ENCODE measurements at places on chromosomes 3 and 15.

DNA sequence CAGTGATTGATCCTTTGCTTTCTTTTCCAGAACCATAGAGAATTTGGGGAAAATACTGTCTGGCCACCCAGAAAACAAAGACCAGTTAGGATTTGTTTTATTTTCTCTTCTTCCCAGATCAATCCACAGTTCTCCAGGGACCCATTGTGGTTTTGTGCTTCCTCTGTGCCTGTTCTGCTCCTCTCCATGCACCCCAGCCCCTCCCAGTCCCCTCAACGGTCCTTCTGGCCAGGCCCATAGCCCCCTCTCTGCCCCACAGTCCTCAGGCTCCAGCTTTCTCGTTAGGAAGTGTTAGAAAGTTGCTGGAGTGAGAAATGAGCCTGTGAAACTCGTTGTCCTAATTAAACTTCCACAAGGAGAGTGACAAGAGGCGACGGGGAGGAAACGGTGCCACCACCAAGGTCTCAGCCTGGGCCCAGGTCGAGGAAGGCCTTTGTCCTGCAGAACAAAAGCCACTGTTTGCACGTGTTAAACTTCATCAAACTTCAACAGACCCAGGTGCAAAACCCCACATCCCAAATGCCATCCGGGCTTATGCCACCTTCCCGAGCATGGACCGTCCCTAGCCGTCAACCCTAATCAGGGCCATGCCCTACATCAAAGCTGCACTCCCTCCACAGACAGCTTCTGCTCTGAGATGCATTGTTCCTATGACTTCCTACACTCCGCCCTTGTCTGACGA, 18.7 kb upstream of the ALDH1A3 start:
- no peaks in the 10 kb centered on the region for H3K36me3 ChIP-seq
- no peaks in the 10 kb centered on the region for H3K4me1 ChIP-seq

DNA sequence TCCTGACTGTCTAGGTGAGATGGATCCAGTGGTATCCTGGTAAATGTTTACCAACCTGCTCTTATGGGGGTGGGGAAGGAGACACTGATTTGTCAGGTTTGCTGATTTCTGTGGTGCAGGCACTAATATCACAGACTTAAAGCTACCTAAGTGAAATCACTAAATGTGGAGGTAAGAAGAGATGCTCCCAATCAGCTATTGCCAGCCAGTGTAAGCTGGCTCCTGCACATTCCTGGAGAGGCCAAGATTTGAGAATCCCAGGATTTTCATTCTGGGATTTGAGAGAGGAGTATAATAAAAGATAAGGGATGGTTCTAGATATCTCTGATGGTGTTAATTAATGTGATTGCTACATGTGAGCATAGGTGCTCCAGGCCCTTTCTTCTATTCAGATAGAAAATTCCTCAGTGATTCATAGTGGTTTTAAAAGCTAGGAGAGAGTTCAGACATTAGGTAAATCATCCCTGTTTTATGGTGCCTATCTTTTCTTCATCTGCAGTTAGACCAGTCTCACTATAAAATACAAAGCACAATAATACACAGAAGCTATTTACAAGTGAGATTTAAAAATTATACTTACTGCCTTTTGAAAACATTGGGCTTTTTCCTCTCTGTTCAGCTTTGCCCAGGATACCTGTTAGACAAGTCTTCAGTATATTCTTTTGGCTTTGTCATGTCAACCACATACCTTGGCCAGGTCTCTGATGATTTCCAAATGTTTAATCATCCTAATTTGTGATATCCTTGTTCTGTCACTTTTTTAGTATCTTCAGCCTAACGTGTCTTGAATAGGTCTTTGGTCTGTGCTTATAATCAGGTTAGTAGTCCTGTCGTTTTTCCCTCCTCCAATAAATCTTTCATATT, 90.9 kb downstream of the MBNL1 start:
- no peak for DNase-seq
- H3K27ac ChIP-seq: peak overlapping the region; percentile 49
- no peak overlapping the region for H3K4me3 ChIP-seq
- no peaks in the 10 kb centered on the region for H3K36me3 ChIP-seq
- no peaks in the 10 kb centered on the region for H3K27me3 ChIP-seq

GRCh38 chr3:42183991-42184632, 81.9 kb downstream of the CCK start:
- no peak overlapping the region for H3K27ac ChIP-seq
- H3K4me3 ChIP-seq: no peak overlapping the region
- DNase-seq: no peak

- peaks cover 4% of the 10 kb centered on the region for H3K27me3 ChIP-seq
- no peaks in the 10 kb centered on the region for H3K36me3 ChIP-seq
- no peak overlapping the region for H3K4me3 ChIP-seq
These were observed 79.9 kb downstream of the GTPBP8 start for GRCh38 chr3:113070681-113071113.

GRCh38 chr15:54029081-54029480, 50.8 kb downstream of the UNC13C start:
- DNase-seq: no peak
- H3K4me3 ChIP-seq: no peak overlapping the region
- no peak overlapping the region for H3K27ac ChIP-seq
- no peaks in the 10 kb centered on the region for H3K36me3 ChIP-seq
- no peaks in the 10 kb centered on the region for H3K27me3 ChIP-seq
- peaks cover 3% of the 10 kb centered on the region for H3K4me1 ChIP-seq

Data from RWPE2 (cell line).